Astrocyte of the hippocampus (primary cell): ENCODE measurements at places on chromosomes 6 and 20.

- no peak for DNase-seq
Observed at GRCh38 chr20:32132911-32133549, 23.5 kb downstream of the TM9SF4 start.

- no peak for DNase-seq
Observed at GRCh38 chr20:48583171-48583570, 244.6 kb downstream of the PREX1 start.

DNA sequence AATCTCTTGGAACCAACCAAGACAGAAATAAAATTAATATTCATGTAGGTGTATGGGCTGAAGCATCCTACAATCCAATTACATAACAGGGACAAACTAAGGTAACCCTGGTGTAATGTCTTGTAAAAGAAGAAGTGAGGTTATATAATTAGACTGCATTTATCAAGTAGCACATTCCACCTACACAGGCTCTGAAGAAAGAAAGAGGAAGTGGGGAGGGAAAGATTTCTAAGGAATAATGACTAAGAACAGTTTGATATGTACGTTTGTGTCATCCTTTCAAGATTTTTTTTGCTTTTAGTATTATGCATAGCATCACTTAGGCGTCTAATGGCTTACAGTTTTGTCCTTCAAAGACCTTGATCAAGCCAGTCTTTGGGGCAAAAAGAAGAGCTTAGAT is 139.7 kb downstream of the PLCB1 start:
- no peak for DNase-seq

DNA sequence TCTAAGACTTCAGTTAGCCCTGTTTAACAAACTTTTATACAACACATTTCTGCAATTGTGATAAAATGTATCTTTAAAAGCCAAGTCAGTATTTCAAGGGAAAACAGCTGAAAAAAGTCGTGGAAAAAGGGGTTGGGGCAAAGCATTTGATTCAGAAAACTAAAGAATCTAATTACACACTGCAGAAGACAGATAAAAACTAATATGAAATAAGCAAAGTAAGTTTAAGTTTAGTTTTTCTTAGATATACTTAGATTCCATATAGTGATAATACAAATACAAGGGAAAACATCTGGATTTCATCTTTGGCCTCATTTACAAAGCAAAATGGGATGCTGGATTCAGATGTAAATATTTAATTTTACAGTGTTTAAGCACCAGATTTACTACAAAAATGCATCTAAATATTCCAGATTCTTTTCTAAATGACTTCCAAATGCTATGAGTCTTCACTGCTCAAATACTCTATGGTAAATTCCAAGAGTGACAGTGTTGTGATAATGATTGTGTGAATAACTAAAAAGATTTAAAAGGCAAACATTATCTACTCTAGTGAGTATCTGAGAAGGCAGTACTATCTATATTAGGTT is 1.5 kb upstream of the ADNP start:
- no peak for DNase-seq

DNA sequence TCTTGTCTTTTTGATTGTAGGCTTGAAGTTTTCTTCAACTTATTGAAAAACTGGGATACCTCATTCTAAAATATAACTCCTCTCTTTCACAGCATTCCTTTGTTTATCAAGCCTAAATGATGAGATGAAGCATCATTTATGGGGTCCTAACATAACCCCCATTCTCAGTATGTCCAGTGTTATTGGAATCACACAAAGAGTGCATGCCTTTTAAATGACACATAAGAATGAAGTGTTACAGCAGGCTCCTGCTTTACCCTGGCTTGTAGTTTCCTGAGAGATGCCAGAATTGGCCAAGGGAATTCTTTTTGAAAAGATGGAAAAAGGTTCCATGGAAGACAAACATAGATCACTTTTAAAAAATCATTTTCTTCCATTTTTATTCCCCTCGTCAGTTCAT is 502.4 kb downstream of the BCKDHB start:
- peak; percentile 55 for DNase-seq

DNA sequence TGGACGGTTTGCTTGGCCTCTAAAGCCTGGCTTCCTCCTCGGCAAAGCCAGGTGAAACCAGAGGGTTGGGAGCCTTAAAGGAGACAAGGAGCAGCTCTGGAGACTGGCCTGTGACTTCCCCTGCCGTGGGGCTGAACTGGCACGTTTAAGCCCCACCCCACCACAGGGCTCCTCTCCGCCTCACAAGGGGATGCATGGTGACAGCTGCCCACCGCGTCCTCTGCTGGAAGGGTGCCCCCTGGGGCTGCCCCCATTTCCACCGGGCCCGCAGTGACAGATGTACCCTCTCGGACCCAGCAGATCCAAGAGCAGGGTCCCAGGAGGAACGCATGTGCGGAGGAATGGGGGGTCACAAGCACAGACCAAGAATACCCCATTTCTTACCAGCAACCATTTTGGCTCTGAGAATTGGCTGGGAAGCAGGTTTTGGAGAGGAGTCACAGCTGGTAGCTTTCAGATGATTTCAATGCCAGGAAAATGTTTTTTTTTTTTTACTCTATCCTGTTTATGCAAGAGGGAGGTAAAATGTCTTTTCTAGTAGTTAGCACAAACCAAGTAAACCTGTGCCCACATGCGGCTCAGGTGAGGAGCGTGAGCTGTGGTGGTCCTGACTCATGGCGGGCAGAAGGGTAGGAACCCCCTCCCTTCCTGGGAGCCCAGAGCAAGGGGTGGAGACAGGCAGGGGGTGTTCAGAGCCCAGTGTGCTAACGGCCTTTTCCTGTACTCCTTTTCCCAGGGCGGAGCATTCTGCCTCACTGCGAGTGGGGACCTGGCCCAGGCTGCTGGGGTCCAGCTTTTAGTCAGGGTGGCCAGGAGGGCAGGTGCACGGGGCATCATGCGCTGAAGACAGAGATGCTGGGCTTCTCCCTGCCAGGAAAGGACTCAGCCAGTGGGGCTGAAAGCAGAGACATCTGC is 33.0 kb downstream of the FRMD1 start:
- no peak for DNase-seq
